Pulmonary artery endothelial cell (primary cell): ENCODE measurements at places on chromosomes 12 and 14.
A peak's percentile ranks its signal among the peaks of the same experiment; 100 is the strongest.

DNA sequence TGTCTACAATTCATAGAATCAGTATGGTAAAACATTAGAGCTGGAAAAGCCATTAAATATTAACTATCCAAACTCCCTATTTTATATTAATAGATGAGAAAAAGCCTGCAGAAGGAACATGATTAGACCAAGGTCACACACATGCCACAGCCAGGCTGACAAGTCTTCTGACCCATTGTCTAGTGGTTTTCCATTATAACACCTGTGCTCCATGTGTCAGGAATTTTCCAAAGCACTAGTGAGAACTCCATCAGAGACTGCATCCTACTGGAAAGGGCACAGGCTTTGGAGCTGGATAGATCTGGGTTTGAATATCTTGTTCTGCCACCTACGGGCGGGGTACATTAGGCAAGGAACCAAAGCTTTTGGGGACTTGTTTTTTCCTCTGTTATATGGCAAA is 325.5 kb downstream of the RAD51B start:
- no peak for DNase-seq

- DNase-seq: no peak
Measured at GRCh38 chr14:38662781-38663180, 406.9 kb upstream of the CLEC14A start.

- DNase-seq: no peak
Measured at GRCh38 chr12:27299102-27299501, 33.5 kb upstream of the BMAL2 start.

GRCh38 chr12:19095756-19096480 is 33.6 kb upstream of the PLEKHA5 start:
- no peak for DNase-seq

DNA sequence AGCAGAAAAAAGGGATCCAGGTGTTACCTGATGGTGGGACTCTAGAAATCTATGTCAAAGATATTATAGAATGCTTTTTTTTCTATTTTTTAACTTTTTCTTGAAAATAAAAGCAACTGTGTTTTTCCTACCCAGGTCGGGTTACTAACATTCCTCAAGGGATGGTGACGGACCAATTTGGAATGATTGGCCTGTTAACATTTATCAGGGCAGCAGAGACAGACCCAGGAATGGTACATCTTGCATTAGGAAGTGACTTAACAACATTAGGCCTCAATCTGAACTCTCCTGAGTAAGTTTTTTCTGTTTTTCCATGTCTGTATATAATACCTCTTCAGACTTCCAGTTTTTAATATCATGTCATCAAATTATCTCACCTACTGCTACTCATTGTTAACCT is 27.6 kb upstream of the KCNMB4 start:
- DNase-seq: no peak

DNA sequence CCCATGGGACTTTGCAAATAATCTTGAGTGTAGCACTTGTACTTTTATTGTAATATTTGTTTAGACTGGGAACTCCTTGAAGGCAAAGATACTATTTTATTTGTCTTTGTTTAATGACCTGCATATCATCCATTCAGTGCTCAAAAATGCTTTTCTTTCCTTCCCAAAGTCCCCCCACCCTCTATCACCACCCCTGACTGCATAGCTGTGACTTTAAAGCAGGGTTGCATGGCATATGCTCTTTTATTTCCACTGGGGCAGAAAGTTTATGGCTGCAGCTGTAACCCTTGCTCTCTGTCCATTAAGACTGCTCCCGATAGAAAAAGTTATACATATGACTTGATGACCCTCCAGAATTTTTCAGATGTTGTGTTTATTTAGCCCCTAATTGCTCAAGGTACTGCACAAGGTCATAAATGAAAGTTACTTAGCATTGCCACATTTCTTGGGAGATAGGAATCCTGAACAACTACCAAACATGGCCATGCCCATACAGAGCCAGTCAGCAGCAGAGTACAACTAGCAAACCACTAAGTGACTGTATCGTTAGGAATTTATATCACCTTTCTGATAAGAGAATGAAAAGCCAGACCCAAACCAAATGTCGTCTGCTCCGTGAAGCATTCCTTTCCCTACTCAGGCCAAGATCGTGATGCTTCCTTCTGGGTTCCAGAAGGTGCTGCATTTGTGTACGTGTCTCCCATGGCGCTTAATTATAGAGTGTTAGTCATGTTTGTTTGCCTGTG is 114.3 kb downstream of the DIP2B start:
- DNase-seq: no peak

DNA sequence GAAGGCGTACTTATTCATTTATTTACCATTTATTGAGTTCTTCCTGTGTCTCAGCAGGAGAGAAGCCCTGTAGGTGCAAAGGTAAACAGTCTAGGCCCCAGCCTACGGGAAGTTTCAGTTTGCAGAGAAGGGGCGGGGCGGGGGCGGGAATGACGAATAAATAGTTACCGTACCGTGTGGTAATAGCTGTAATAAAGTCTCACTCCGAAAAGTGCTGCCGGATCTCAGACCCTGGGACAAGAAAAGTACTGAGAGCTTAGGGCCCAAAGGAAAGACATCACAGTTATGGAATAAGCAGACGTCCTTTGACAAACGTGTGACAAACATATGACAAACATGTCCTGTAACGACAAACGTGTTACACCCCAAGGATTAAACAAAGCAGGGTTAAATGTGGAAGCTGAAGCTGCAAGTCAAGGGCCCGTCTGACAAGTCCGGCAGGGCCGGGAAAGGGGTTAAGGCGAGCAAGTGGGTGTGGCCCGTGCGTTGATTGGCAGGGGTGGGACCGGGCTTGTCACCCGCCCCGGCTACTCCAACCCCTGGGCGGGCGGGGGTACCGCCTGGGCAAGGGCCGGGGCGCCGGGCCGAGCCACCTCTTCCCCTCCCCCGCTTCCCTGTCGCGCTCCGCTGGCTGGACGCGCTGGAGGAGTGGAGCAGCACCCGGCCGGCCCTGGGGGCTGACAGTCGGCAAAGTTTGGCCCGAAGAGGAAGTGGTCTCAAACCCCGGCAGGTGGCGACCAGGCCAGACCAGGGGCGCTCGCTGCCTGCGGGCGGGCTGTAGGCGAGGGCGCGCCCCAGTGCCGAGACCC is at the start of gene LRP10:
LRP10 (plus strand) TSS at position 517 of the 809 bp plus-strand sequence. CDS start 564 bp downstream, outside the sequence.
- DNase-seq: peak; percentile 64
